Adipose tissue (tissue), 3 donors: ENCODE measurements at places on chromosomes 6 and 20. TPM values are rescaled to one million over a fixed set of nuclear protein-coding genes. Genes with fewer than 3 reads are reported as not detected.

ARMC2 gene
- polyA plus RNA-seq = 2.8 TPM

MEP1A gene
- not detected for polyA plus RNA-seq

PRDM1 gene
- 3.1 TPM for polyA plus RNA-seq

FAM162B gene
- 9.9 TPM for polyA plus RNA-seq

CCR6 gene
- 0.11 TPM for polyA plus RNA-seq

MEI4 gene
- 0.41 TPM for polyA plus RNA-seq

TTK gene
- polyA plus RNA-seq = not detected

BTNL2 gene
- not detected for polyA plus RNA-seq

WFDC12 gene
- polyA plus RNA-seq = not detected

TMEM244 gene
- not detected for polyA plus RNA-seq

HAO1 gene
- not detected for polyA plus RNA-seq

SALL4 gene
- 0.11 TPM for polyA plus RNA-seq

BIRC7 gene
- not detected for polyA plus RNA-seq

CALHM4 gene
- not detected for polyA plus RNA-seq

RPP40 gene
- 12.1 TPM for polyA plus RNA-seq

TRIM15 gene
- polyA plus RNA-seq = not detected

SGK2 gene
- 13.2 TPM for polyA plus RNA-seq

MAPK13 gene
- 12.1 TPM for polyA plus RNA-seq

DNAAF9 gene
- polyA plus RNA-seq = 2.9 TPM

TPD52L2 gene
- polyA plus RNA-seq = 109 TPM

PTCHD4 gene
- polyA plus RNA-seq = not detected

SRMS gene
- 0.06 TPM for polyA plus RNA-seq

PEX6 gene
- 15.0 TPM for polyA plus RNA-seq

KHDC1L gene
- polyA plus RNA-seq = not detected

GNL1 gene
- 38.2 TPM for polyA plus RNA-seq

TMEM200A gene
- polyA plus RNA-seq = 0.74 TPM

ADRM1 gene
- polyA plus RNA-seq = 131 TPM

BTN3A1 gene
- 12.8 TPM for polyA plus RNA-seq

RRAGD gene
- polyA plus RNA-seq = 12.3 TPM

RSPH9 gene
- 0.22 TPM for polyA plus RNA-seq

SEL1L2 gene
- 0.90 TPM for polyA plus RNA-seq

STMND1 gene
- polyA plus RNA-seq = not detected

TMC2 gene
- 0.46 TPM for polyA plus RNA-seq

ZFP57 gene
- polyA plus RNA-seq = 0.34 TPM

RCAN2 gene
- polyA plus RNA-seq = 8.4 TPM

PRSS16 gene
- polyA plus RNA-seq = 0.67 TPM

F13A1 gene
- polyA plus RNA-seq = 129 TPM

PREX1 gene
- 3.3 TPM for polyA plus RNA-seq

TMEM14B gene
- 33.2 TPM for polyA plus RNA-seq

OLIG3 gene
- polyA plus RNA-seq = not detected

INSM1 gene
- polyA plus RNA-seq = 0.06 TPM

SERINC1 gene
- 61.0 TPM for polyA plus RNA-seq

CFB gene
- 23.8 TPM for polyA plus RNA-seq

FOXC1 gene
- 7.3 TPM for polyA plus RNA-seq

PLAGL1 gene
- polyA plus RNA-seq = 17.6 TPM

PRL gene
- polyA plus RNA-seq = 0.56 TPM

FHL5 gene
- 2.6 TPM for polyA plus RNA-seq

EPPIN gene
- not detected for polyA plus RNA-seq

RNF39 gene
- polyA plus RNA-seq = 0.12 TPM

PRKN gene
- 16.8 TPM for polyA plus RNA-seq

SOBP gene
- 1.8 TPM for polyA plus RNA-seq

STK4 gene
- 8.0 TPM for polyA plus RNA-seq

GPX5 gene
- not detected for polyA plus RNA-seq

RPS6KA2 gene
- 15.8 TPM for polyA plus RNA-seq

SPATS1 gene
- polyA plus RNA-seq = not detected

PCMTD2 gene
- 29.0 TPM for polyA plus RNA-seq

FAM83C gene
- not detected for polyA plus RNA-seq

MOXD1 gene
- polyA plus RNA-seq = 0.16 TPM

NKAIN2 gene
- not detected for polyA plus RNA-seq
